ENCODE measurements at places on chromosomes 4 and X.

DNA sequence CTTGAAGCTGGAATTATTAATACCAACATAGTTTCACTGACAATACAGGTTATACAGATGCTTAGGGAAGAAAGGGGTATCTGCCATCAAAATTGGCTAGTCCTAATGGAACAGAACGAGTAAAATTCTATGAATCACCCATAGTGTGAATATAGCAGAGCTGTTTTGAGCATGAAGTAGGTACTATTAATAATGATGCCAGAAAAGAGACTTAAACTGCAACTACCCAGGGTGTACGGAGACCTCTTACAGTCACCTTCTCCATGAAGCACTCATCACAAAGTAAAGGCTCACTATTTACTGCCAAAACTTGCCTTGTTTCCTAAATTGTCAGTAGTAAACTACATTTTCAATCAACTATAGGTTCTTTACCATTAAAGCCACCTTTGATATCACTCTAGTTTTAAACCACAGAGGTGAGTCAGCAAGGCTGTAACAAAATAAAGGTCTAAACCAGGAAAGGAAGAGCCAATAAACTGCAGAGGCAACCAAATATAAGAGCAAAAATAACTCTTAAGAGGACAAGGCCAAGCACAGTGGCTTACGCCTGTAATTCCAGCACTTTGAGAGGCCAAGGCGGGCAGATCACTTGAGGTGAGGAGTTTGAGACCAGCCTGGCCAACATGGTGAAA lies 114.4 kb downstream of the FRYL start:
- peak; percentile 5 for DNase-seq

- DNase-seq = no peak
Observed at GRCh38 chr4:1194010-1194900, 21.9 kb upstream of the SPON2 start.

GRCh38 chr4:33071535-33071934 lies 2351.4 kb downstream of the PCDH7 start:
- DNase-seq = no peak

GRCh38 chr4:161990721-161991120 lies 173.1 kb downstream of the FSTL5 start:
- peak; percentile 8 for DNase-seq

GRCh38 chr4:13537011-13537831 lies 7.1 kb downstream of the NKX3-2 start:
- no peak for DNase-seq

DNA sequence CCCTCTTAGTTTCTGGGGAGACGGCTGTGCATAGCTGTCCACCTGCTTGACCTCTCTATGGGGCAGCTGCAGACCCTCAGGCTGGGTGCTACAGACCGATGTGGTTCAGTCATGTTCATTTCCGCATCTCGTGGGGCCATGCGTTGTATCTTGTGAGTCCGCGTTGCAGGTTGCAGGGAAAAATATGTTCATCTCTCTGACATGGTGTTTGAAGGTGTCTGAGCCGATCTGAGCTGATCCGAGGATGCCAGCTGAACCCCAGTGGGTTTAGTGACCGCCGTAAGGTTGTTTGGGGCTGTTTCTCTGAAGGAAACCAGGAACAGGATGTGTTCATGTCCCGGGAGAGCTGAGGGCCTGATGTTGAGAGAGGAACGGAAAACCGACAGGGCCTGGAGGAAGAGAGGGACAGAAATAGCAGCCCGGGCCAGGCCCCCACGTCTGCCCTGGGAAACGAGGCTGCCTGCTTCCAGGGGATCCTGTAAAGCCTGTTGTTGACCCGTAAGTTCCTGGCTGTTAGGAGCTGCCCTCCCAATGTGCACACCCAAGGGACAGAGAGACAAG lies 9.8 kb upstream of the P2RY8 start:
- DNase-seq = no peak

DNA sequence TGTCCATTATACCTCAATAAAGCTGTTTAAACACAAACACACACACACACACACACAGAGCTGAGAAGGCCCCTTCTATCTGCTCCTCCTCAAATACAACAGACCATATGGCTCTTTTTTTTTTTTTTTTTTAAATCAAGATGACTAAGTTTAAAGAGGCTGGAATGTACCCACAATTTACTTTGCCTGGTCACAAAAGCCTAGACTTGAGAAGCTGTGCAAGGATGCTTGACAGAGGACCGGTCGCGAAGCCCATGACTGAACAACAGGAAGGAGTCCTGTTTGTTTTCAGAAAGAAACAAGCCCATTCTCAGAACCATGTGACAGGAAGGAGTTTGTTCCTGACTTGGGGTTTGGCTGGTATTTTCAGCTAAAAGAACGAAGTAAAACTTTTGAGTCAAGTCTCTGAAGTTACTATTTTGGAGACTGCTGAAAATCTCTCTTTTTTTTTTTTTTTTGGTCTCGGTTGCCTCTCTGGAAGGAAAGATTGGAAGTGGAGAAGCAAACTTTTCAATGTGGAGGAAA lies 650.9 kb upstream of the TENM3 start:
- no peak for DNase-seq

- DNase-seq = no peak
Observed at GRCh38 chr4:153223427-153223801, 19.2 kb downstream of the TRIM2 start.

DNA sequence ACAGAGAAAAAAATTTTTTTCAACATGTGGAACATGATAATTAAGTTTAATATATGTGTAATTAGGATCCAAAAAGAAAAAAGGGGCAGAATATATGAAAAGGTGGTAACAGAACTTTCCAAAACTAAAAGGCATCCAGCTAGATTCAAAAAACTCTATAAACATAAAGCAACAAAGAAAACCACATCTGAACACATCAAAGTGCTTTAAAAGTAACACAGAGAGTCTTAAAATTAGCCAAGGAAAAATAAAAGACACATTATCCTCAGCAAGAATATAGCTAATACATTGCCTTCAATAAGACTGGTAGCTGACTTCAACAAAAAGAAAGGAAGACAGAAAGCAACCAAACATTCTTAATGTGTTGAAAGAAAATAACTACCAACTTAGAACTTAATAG lies 8.2 kb downstream of the CLOCK start:
- no peak for DNase-seq

DNA sequence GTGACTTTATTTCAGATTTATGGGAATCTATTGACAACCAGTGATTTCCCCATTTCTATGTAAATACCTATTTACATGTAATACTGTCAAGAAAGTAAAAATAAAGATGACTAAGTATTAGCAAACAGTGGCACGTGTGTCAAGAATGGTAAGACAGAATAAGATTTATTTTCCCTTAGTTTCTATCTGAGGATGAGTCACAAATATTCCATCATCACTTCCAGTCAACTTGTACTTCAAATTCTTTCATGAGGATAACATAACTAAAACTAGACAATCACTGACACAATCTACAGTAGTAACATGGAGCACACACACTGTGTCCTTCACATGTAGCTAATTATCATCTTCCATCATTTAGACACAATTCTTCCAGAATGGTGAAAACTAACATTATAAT lies 625.3 kb upstream of the PCDH7 start:
- peak; percentile 37 for DNase-seq

DNA sequence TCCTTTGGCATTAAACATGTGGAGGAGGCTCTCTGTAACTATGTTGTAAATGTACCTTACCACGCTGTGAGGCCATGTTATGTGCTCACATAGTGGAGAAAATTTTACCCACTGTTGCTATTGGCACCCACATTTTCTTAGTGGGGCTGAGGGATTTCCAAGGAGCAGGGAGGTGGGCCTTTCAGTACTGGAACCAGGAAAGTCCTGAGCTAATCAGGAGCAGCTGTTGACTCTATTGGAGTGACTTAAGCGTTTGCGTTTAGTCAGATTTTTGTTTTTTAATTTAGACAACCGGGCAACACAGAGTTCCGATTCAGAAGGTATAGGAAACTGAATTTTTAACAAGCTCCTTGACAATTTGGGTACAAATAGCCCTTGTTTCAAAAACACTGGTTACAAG lies 30.7 kb upstream of the WDR17 start:
- no peak for DNase-seq

DNA sequence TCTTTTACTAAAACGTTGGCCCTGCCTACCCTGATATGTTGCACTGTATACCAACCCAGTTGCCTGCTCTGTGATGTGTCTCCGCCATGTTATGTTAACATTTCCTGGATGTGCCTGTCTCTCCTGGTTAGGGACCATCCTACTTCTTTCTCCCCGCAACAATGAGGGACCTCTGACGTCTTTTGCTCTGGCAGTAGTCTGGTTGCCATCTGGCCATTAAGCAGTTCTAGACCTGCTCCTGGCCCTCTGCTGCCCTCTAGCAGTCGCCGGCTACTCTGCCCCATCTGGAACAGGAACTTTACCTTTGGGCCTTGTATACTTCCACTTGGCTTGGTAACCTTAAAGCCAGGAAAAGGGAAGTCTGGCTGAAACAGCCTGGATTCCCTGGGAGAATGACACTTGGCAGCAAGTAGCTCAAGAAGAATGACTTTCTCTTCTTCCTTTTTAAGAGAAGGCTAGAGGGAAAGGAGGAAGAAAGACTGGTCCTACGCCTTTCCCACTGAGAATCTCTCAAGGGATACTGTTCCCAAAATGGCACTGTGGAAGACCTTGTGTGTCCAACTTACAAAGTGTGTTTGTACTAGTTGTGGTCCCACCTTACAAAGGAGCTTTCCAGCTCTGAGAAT lies 63.5 kb downstream of the GPC3 start:
- DNase-seq = no peak

Data from epithelial cell of prostate (primary cell).